Mesothelial cell of epicardium (in vitro differentiated cells): ENCODE measurements at places on chromosomes 4 and X. TPM values are rescaled to one million over a fixed set of nuclear protein-coding genes. Genes with fewer than 3 reads are reported as not detected.
A peak's percentile ranks its signal among the peaks of the same experiment; 100 is the strongest.

DNA sequence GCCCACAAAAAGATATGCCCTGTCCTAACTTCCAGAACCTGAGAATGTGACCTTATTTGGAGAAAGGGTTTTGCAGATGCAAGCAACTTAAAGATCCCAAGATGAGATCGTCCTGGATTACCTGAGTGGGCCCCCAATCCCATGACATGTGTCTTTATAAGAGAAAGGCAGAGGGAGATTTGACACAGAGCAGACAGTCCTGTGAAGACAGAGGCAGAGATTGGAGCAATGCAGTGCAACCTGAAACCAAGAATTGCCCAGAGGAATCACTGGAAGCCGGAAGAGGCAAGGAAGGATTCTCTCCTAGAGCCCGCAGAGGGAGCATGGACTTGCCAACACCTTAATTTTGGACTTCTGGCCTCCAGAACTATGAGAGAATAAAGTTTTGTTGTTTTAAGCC is 171.5 kb downstream of the SMIM20 start:
- DNase-seq, result no peak

DNA sequence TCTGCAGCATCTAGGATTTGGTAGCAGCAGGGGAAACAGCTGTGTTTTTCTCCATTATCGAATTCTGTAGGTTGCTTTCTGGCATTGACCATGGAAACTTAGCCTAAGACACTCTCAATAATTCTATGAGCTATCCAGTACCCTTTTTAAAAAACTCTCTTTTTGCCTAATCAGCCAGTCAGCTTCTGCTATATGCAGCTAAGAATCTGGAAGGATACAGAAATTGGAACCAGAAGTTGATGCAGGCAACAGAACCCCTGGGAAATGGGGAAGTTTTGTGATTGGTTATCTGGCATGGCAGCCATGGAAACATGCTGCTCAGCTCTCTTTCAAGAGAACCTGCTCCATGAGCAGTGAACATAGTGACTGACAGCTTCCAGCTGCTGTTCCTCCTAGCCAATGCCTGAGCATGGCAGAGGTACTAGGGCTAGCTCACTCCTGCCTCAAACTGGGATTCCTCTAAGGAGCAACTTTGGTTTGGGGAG is 417.6 kb upstream of the MAOA start:
- DNase-seq, result no peak

The MTNR1A gene
- 0.40 to 0.80 TPM (median 0.75 TPM) in 3 replicates for total RNA-seq

The POLA1 gene
- 30.4 to 33.5 TPM (median 31.6 TPM) in 3 replicates for total RNA-seq

DNA sequence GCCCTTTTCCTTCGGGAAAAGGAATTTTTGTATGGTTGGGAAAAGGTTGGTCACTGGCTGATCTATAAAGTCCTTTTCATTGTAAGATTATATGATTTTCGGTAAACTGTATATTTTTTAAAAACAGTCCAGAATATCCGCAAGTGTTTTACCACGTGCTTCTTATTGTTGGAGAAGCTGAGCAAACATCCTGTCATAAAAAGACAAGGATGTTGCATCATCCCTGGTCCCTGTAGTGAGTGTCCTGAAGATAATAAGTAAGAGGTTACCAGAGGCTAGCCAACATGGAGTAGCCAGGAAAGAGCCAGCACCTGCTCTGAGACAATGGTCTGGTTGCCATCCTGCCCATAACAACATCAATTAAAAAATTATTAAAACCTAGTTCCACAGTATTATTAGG is 5.1 kb downstream of the CXCL9 start:
- DNase-seq, result no peak

DNA sequence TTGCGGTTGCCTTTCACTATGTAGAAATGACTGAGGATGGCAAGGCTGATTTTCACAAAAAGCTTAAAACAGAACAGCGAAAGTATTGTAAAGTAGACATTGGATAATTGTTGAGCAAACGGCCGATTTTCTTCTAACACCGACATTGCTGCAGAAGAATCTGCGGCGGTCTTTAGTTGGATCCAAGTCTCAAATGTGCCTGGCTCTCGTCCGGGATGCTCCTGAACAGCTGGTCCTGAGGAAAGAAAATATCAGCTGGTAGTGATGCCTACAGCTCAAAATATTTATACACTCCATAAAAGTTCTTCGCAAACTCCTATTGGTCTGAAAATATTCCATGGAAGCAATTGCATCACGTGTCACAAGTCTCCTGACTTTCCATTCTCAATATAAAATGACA is at the start of gene ASB5:
ASB5 (minus strand) TSS at position 260 of the 400 bp plus-strand sequence; CDS start at position 146, 114 bp downstream.
- no peak for DNase-seq

DNA sequence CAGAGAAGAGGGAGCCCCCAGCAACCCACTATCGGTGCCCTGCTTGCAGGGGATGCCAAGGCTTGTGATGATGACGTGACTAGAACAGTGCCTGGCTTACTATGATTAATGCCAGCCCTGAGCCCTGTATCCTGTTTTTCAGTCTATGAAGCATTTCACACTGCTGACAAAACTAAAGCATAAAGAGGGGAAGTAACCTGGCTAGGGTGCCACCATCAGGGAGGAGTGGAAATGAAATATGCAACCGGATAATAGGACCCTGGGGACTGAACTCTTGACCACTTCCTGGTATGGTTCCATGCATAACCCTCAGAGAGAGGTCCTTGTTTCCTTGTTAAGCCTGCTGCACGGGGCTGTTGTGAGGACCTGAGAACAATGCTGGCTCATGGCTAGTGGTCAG is 50.3 kb downstream of the MED28 start:
- no peak for DNase-seq

- DNase-seq, result no peak
Observed at GRCh38 chrX:9151772-9152307, 117.9 kb upstream of the FAM9B start.

DNA sequence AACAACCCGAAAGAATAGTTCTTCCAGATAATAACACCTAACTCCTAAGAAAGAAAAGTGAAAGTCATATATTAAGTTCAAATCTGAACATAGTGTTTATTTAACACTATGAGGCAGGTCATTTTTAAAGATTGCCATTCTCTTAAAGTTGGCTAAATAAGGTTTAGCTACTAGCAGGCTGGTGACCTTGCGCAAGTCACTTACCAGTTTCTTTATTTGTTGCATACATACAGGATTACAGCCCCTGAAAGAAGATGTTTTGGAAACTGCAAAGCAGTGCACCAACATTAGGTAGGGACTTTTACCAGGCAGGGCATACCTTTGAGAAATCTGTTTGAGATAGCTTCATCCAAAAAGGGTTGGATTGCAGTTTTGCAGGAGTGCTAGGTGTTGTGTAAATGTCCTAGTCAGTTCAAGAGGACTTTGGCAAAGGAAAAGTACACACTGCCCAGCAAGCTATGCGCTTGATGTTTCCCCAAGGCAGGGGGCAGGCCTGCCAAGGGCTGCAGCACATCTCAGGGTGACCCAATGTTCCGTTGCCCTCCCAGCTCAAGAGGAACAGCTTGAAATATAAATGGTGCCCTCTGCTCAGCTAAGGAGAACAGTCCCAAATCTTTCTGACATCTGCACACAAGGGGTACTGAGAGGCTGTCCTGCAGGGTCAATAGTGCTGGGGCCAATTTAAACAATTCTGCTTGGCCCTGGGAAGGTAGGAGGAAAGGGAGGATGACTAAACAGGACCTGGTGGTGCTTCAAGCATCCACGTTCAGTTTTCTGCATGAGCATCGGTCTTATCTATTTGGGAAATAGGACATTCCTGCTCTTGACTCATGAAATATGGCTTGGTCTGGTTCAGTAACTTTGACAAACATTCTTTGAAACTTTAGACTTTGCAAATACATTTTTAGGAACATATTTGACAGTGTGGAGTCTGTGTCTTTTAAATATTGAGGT is 130.8 kb downstream of the COL4A6 start:
- DNase-seq, result no peak

The UGT2B11 gene
- total RNA-seq, result not detected in 3 replicates

The SSX4B gene
- total RNA-seq, result not detected in 3 replicates

The YTHDC1 gene
- 137 to 146 TPM (median 146 TPM) in 3 replicates for total RNA-seq

GRCh38 chrX:81259714-81260395 is 58.0 kb downstream of the SH3BGRL start:
- DNase-seq, result no peak

GRCh38 chr4:43362875-43363636 is 470.5 kb downstream of the GRXCR1 start:
- no peak for DNase-seq

GRCh38 chr4:27217261-27217769 is 356.7 kb downstream of the STIM2 start:
- no peak for DNase-seq

DNA sequence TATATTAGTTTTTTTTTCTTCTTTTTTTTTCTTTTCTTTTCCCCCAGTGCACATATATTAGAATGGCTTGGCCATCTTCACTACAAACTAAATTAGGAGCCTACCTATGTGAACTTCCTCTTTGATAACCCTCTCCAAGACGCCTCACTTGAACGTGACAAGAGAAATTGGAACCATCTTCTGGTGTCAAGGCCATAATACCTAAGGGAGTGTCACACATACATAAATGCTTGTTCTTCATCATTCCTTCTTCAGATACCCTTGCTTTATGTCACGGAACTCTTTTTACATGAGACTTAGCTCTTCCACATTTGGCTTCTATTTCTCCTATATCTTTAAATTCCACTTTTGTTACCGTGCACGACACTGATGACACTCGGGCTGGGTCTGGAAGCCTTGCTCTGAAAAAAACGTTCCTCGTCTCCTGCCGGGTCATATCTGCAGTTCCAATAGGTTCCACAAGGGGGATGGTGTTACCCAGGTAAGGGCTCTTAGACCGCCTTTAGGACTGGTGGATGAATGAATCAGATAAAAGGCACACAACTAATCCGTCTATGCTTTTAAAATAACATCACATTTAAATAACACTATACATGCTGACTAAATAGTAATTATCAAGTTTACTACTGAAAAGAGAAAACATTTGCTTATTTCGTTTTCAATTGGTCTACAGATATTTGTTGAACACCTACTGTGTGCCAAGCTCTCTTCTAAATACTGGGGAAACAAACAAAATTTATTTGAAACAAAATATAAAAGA is 19.9 kb downstream of the DGAT2L6 start:
- DNase-seq, result peak; percentile 43

DNA sequence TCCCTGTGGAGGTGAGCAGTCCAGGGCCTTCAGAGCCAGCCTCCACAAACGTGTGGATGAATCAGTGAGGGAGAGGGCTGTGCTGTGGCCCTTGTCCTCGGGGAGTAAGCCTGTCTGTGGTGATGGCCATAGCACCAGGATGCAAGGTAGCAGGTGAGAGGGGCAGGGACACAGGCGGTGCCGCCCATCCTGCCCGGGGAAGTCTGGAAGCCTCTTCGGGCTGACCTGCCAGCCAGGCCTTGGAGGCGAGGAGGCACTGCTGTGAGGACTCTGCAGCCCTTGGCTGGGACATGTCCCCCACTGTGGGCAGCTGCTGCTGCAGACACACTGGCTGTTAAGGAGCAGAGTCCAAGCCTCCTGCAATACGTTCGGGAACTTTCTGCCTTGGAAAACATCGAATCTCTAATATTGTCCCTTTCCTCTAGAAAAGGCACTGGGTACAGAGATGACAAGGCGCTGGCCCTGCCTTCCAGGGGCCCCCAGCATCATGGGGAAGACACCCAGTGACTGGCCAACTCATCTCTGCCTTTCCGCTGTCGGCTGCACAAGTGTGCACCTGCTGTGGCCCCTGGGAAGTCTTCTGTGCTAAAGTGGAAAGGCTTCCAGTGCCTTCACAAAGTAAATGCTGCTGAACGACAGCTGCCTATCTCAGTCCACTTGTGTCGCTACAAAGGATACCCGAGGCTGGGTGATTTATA is 101.4 kb downstream of the ADRA2C start:
- no peak for DNase-seq

The TLR2 gene
- total RNA-seq, result 2.4 to 3.0 TPM (median 2.9 TPM) in 3 replicates

The C4orf54 gene
- total RNA-seq, result 0.02 to 0.04 TPM (median 0.04 TPM) in 3 replicates

GRCh38 chr4:140935254-140935653 is 179.1 kb upstream of the TBC1D9 start:
- DNase-seq, result no peak

GRCh38 chrX:94662689-94663088 is 988.7 kb downstream of the FAM133A start:
- no peak for DNase-seq

DNA sequence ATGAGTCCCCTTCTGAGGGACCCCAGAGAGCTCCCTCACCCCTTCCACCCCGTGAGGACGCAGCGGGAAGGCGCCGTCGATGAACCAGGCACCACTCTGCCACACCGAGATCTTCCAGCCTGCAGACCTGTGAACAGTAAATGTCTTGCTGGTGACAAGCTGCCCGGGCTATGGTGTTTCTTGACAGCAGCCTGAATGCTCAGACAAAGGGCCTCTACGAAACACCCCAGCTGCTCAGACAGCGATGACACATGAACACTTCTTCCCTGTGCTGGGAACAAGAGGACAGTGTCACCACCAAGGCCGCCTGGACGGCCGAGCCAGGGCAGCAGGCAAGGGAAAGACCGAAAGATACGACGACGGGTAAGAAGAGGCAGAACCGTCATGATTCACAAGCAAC is 30.6 kb upstream of the GTPBP6 start:
- no peak for DNase-seq

DNA sequence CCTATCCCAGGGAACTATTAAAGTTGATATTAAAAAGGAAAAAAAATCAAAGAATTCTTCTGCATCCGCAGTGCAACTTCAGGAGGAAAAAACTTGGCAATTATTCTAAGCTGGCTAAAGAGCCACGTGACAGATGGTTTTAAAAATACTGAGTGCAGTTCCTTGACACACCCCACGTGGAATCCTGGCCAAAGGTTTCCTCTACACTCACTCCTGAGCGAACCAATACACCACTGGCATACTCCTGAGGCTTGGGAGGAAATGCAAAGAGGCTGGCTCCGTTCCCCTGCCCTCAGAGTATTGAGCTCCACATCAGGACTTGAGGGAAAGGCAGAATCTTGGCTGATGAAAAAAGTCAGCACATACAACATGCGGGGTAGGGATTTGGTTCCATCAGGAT is 133.8 kb upstream of the ATP6AP2 start:
- DNase-seq, result no peak

DNA sequence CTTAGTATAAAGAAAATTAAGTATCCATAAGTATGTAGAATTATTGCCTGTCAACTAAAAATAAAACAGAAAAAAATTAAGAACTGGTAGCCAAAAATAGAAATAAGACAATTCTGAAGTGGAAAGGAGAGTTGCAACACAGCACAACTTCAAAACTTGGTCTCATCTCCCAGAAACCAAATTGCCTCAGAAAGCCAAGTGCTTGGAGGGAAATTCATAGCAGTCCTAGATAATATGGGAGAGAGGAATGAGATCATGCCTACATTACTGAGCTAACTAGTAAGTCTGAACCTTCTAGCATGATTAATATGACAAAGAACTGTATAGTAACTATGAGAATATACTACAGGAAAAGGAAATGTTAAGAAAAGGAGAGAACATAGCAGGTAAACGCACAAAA is 256.5 kb downstream of the LDB2 start:
- no peak for DNase-seq

The PDZD4 gene
- total RNA-seq, result 6.8 to 8.8 TPM (median 7.6 TPM) in 3 replicates
